ENCODE measurements at places on chromosomes 7 and 10. TPM values are rescaled to one million over a fixed set of nuclear protein-coding genes. Genes with fewer than 3 reads are reported as not detected.

DNA sequence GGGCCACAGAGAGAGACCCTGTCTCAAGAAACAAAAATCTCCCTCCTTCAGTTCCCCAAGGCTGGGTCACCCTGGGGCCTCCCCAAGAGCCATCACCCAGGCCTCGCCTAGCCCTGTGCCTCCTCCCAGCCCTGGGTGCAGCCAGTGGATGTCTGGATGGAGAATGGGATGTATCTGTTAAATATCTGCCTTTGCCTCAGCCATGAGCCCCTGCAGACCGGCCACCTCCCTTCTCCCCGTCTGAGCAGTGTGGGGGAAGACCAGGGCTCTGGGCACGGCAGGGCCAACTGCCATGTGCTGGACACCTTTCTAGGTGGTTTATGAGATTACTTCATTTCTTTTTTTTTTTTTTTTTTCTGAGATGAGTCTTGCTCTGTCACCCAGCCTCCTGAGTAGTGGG is 10.0 kb downstream of the ARPC1B start:
- DNase-seq: no peak

DNA sequence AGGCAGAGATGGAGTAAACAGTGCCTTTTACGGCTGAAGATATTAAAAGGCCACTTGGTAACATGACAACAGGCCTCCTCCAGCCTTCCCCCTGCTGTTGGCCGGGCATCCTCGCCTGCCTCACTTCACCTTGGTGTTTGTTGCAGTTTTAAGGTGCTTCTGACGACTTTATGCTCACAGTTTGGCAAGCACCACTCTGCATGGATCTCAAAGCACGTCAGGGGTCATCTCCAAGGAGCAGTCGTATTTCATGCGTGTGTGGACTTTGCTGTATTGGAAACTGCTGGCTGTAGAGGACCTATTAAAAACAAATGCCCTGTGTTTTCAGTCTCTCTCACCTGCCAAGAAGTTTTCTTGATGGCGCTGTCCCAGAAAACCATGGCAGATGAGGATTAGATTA is 483.1 kb downstream of the RPS24 start:
- DNase-seq: no peak

- no peak for DNase-seq
Observed at GRCh38 chr7:16268821-16269768, 152.2 kb downstream of the CRPPA start.

DNA sequence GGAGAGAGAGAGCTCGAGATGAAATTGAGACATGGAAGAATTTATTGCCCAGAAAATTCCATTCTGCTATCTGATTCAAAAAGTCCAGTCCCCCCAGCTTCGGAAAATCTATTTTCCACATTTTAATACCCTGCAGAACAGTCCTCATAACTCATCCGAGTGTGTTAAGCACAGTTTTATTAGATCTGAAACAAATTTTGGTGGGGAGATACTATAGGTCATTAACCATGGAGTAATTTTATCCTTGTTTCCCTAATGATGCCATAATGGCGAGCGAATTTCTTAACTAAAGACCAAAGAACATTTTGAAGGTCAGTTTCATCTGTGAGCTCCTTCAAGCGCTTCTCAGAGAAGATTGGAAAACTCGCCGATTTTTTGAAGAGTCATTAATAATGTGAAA is 78.1 kb downstream of the HIF1AN start:
- no peak for DNase-seq

DNA sequence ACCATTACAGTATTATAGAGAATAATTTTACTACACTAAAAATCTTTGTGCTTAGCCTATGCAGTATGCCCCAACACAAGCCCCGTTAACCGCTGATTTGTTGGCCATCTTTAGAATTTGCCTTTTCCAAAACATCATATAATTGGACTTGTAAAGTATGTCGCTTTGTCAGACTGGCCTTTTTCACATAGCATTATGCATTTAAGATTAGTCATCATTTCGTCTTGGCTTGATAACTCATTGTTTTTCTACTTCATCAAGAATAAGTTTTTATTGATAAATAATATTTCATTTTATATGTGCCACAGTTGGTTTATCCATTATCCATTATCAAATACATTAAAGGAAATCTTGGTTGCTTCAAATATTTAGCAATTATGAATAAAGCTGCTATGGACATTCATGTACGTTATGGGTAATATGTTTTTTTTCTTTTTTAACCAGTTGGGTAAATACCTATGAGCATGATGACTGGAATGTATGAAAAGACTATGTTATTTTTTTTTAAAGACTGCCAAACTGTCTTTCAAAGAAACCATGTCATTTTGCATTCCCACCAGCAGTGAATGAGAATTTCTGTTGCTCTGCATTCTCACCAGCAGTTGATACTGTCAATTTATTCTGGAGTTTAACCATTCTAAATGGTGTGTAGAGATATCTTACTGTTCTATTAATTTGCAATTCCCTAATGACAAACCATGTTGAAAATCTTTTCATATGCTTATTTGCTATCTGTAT is 273.1 kb upstream of the KCND2 start:
- DNase-seq: no peak

GRCh38 chr7:128454808-128455542 is 703 bp upstream of the HILPDA start:
- no peak for DNase-seq

GRCh38 chr10:26946102-26946811 is 85.5 kb upstream of the ABI1 start:
- peak; percentile 33 for DNase-seq

GRCh38 chr7:147586526-147586925 is 1004.0 kb upstream of the C7orf33 start:
- DNase-seq: no peak

DNA sequence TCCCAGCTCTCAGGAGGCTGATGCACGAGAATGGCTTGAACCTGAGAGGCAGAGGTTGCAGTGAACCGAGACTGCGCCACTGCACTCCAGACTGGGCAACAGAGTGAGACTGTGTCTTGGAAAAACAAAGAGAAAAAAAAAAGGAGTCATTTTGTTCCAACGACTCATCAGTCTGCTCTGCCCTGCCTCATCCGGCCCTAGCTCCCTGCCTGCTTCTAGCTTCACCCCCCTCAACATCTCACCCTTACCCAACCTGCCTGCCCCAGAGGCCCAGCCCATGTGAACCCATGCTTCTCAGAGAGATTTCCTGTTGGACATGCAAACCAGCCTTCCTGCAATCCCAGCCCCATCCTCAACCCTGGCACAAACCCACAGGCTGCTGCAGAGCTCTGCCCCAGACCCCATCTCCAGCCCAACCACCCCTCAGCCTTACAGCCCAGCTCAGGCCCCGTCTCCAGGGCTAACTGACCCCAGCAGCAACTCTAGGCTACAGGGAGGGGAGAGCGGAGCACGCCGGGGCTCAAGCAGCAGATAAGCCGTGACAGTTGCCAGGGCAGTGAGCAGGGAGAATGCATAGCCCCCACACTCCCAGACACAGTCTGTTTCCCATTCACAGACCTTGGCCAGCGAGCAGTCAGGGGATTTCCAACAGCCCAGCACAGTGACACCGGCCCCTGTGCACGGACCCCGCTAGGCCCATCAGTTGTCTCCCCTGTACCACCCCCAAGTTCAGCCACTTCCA is 86.0 kb upstream of the KCTD7 start:
- no peak for DNase-seq

GRCh38 chr7:76507723-76508406 is 2.5 kb upstream of the UPK3B start:
- DNase-seq: no peak

DNA sequence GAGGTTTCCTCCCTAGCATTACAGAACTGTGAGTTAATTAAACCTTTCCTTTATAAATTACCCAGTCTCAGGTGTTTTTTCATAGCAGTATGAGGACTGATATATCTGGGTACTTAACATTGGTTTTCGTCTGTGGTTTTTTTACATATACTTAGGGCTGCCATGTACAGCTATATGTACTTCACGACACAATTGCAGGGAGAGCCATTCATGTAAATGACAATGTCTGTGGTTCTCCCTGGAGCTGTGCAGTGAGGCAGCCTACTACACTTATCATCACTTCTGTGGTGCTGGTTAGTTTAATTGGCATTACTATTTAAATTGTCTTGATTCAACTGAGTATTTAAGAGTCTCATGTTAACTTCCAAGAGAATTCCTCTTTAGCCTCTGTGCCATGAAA is 40.7 kb downstream of the AVL9 start:
- no peak for DNase-seq

DNA sequence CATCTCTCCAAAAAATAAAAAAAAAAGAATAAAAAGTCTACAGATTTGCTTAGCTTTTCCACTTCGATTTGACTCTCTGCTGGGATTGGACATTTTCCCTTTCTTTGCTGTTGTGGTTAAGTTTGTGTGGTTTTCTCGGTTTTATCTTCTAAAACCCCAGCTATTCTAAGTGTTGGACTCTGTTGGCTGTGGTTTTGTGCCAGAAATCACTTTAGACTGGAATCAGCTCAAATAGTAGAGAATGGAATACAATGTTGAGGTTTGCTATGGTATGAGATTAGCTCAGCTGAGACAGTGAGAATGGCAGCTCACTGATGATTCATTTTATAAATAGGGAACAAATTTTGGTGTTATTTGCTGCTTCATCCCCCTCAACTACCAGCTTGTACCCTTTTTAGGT is 116.0 kb downstream of the BUB3 start:
- no peak for DNase-seq

DNA sequence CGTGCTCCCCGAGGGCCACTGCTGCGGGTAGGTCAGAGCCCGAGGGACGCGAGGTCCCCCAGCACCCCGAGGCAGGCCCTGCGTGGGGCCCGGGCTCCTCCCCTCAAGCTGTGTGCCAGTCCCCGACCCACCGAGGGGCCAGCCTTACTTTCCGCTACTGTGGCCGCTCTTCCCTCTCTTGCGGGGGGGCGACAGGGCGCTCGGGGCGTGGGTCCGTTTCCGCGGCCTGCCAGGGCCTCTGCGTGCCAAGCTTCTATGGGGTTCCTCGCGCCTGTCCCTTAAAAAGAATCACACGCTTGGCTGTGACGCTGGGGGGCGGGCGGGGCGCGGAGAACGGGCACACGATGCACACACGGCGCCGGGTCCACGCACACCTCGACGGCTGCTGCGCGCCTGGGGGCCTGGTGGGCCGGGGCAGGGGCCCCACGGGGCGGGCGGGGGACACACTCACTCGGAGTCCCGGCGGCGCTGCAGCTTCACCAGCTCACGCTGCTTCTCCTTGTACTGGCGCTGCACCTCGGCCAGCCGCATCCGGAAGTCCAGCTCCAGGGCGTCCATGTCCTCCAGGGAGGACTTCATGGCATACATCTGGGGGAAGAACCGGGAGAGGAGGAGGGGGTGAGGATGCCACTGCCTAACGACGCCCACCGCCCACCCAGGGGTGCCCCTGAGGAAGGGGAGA is 62.0 kb downstream of the TNRC18 start:
- DNase-seq: no peak

DNA sequence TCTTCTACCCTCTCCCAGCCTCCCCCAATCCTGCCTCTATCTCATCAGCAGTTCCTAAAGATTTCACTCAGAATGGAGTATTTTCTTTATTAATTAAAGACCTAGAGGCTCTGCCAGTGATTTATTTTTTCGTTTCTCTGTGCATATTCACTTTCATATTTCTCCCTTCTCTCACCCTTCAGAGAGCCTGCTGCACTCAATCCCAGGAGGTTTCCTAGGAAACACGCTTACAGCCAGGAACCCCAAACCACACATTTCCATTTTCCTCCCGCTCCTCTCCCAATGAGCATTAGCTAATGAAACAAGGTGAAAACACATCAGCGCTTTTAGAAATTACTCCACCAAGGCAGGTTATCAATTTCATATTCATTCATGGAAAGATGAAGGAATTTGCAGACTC is 180.2 kb downstream of the FRMD4A start:
- DNase-seq: no peak

- no peak for DNase-seq
Observed at GRCh38 chr10:110446954-110447608, 50.6 kb upstream of the DUSP5 start.

- DNase-seq: no peak
Observed at GRCh38 chr10:113764582-113764981, 13.1 kb downstream of the PLEKHS1 start.

- no peak for DNase-seq
Observed at GRCh38 chr10:32471232-32471631, 25.3 kb downstream of the CCDC7 start.

DNA sequence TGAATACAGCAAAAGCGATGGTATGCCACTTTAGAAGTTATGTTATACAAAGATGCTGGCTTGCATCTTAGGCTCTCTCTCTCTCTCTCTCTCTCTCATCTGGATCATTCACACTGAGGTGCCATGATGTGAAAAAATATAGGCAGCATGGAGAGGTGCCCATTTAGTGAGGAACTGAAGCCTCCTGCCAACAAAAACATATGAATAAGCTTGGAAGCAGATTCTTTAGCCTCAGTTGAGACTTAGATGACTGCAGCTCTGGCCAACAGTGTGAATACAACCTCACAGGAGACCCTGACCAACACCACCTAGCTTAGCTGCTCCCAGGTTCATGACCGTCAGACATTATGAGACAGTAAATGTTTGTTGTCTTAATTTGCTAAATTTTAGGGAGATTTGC is 560.1 kb upstream of the LRRTM3 start:
- DNase-seq: no peak

AGAP9 gene
- 9.5 TPM for total RNA-seq

KIAA1217 gene
- 188 TPM for total RNA-seq

OR2A14 gene
- total RNA-seq: not detected

TMEM270 gene
- not detected for total RNA-seq

ZNF804B gene
- total RNA-seq: 0.05 TPM

NAT16 gene
- total RNA-seq: not detected

MTPN gene
- total RNA-seq: 85.6 TPM

ARL3 gene
- 8.0 TPM for total RNA-seq

MMD2 gene
- total RNA-seq: 14.7 TPM
